ENCODE measurements at places on chromosomes 11 and 22. TPM values are rescaled to one million over a fixed set of nuclear protein-coding genes. Genes with fewer than 3 reads are reported as not detected.

STK33 gene
- 3.0 TPM for polyA plus RNA-seq

MMP27 gene
- polyA plus RNA-seq, result not detected

RIMBP3C gene
- 0.06 TPM for polyA plus RNA-seq

KBTBD3 gene
- 7.4 TPM for polyA plus RNA-seq

PLA2G3 gene
- not detected for polyA plus RNA-seq

RAG2 gene
- polyA plus RNA-seq, result not detected

INPP5J gene
- 1.1 TPM for polyA plus RNA-seq

SIAE gene
- polyA plus RNA-seq, result 42.1 TPM

DYNC2H1 gene
- polyA plus RNA-seq, result 11.0 TPM

F2 gene
- not detected for polyA plus RNA-seq

BTBD18 gene
- not detected for polyA plus RNA-seq

OR8G1 gene
- not detected for polyA plus RNA-seq

UBQLNL gene
- polyA plus RNA-seq, result 0.31 TPM

CHRM4 gene
- polyA plus RNA-seq, result not detected

Data from BJ (cell line).